ENCODE measurements at places on chromosomes 3 and 15.

DNA sequence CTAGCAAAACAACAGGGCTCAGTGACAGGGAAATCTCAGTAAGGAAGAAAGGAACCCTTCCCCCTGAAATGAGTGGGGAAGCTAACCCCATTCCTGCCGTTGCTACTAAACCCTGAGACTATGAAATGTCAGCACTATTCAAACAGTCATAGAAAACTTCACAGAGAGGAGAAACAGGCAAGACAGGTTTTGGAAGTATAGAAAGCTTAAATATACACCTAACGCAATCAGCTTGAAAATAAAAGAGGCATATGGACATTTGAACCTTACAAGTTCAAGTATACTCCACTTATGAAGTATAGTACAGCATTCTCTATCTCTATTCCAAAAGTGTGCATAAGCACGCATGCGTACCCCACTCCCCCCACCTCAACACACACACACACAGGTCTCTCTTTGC is 17.6 kb upstream of the FRMD4B start:
- DNase-seq, result no peak

DNA sequence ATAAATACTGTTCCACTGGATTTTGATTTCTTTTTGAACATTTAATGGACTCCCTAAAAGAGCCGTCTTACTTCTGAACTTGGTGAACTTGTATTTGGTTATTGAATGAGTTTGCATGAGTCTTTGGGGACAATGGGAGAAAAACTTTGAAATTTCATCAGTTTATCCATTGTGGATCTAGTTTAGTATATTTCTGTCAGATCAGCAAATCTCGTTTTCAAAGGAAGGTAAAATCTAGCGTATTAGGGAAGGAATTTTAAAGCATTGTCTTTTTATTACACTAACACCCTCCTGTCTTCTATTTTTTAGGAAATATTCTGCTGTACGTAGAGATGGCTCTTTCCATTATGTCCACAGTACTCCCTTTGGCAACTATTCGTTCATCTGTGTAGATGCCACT is 12.8 kb downstream of the TMEM62 start:
- no peak for DNase-seq

DNA sequence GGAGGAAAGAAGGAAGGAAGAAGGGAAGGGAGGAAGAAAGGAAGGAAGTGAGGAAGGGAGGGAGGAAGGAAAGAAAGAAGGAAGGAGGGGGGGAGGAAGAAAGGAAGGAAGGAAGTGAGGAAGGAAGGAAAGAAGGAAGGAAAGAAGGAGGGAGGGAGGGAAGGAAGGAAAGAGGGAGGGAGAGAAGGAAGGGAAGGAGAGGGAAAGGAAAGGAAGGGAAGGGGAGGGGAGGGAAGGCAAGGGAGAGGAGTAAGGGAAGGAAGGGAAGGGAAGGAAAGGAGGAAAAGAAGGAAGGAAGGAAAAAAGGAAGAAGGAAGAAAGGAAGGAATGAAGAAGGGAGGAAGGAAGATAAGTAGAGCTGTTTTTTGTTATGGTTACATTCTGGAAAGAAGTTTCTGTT is 141.2 kb downstream of the LRRC3B start:
- DNase-seq, result no peak

GRCh38 chr15:66943456-66944095 is 121.8 kb upstream of the SMAD3 start:
- DNase-seq, result no peak

DNA sequence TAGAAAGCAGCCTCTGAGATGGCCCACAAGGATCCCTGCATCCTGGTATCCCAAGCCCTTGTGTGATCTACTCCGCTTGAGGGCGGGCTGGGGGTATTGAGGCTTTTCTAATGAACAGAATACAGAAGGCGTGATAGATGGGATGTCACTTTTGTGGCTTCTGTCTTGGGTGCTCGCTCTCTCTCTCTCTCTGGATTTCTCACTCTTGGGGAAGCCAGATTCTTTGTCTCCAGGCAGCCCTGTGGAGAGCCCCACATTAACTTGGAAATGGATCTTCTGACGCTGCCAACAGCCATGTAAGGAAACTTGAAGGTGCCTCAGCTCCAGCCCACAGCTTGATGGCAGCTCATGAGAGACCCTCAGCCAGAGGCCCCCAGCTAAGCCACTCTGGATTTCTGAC is 26.9 kb upstream of the SEC62 start:
- no peak for DNase-seq

GRCh38 chr3:57227930-57228751 is 612 bp downstream of the APPL1 start:
- peak; percentile 2 for DNase-seq

DNA sequence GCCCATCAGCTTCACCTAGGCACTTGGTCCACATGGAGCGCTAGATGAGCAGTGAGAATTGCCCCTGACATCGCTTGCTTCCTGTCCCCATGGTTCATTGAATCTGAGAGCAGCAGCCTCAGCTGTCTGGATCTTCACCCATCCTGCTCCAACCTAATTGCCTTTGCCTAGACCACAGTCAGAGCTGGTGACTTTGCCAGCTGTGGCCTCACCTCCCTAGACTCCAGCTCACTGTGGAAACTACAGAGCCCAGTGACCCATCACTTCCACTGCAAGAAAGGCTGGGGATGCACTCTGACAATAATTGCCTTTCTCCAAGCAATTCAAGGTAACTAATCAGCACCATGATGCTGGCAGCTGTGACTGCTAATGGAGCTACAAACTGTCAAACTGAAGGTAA is 30.6 kb upstream of the SLC6A1 start:
- no peak for DNase-seq
